ENCODE measurements at places on chromosomes 3 and 15.

- no peak for DNase-seq
Measured at GRCh38 chr15:57951328-57951932, 114.1 kb downstream of the ALDH1A2 start.

- peak; percentile 87 for DNase-seq
Measured at GRCh38 chr3:193737191-193737751, 144.3 kb downstream of the OPA1 start.

DNA sequence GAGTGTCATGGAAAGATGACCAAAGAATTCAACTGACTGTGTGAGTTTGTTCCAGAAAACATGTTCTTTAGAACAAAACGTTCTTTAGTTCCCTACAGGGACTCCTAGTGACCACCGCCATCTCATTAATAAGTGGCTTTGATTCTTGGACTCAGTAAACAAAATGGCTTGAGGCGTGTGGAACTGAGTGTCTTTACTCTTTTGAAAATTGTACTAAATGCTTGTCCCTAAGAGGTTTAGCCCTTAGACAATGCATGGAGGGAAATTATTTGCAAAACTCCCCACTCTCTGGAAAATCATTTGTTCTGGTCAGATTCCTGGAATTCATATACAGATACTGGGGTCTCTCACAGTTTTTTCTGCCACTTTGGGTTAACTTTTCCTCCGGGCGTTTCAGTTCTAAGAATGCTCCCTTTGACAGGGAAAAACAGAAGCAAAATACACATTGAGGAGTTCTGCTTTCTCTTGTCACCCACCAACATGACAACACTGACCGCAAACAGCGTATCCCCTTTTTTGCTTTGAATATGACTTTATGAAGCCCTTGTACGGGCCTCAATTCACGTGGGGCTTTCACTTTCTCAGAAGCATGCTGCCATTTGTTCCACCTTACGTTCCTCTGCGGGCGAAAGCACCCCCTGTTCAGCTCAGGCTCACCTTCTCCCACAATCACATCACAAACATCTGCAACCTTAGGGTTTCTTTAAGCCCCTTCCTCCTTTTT is 15.3 kb upstream of the NRROS start:
- no peak for DNase-seq

DNA sequence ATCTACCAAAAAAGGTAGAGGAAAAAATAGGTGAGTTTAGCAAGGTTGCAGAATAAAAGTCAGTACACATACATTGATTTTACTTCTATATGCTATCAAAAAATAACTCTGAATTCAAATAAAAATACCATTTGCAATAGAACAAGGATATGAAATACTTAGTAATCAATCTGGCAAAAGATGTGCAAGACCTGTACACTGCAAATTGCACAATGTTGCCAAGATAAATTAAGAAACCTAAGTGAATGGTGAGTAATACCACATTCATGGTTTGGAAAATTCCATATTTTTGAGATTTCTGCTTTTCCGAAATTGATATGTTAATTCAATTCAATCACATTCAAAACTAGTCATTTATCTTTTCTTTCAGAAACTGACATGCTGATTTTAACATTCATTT is 464.8 kb downstream of the EPHA3 start:
- DNase-seq = no peak

- no peak for DNase-seq
Measured at GRCh38 chr15:63972801-63973200, 73.5 kb downstream of the DAPK2 start.

DNA sequence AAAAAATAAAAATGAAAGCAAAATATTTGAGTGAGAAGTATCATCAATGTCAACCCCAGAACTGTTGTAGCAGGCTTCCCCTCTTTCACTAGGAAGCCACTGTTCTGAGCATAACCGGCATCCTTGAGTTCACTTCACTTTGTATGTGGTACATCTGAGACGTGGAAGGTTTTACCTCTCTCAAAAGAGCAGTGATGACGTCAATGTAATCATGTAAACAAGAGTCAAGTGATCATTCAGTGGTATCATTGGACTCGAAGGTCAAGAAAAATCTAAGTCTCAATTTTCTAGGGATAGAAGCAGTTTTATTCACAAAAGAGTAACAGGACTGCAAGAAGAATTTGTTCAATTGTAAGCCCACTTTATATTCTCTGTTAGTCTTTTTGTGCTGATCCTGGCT is 339.8 kb upstream of the THRB start:
- DNase-seq = no peak

Measured in NCI-H1417 treated with DMSO at 0.1 percent for 48 hours (cell line).